ENCODE measurements at places on chromosomes 11 and 22.

- no peak for DNase-seq
Measured at GRCh38 chr22:39353346-39353745, 3.6 kb downstream of the SYNGR1 start.

DNA sequence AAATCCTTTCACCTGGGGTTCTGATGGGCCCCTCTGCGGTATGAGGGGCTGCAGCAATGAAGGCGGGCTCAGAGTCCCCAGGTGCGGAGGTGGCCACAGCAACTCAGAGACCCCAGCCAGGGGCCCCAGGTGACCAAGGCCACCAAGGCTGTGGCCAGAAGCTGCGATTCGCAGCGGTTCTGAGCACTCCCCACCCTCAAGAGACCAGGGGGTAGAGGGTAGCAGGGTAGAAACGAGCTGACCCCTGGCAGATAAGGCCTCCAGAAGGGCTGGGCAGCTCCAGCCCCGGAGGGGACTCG lies 948 bp downstream of the TNKS1BP1 start:
- DNase-seq: no peak

GRCh38 chr11:30553521-30554110 lies 32.5 kb downstream of the MPPED2 start:
- DNase-seq: no peak

DNA sequence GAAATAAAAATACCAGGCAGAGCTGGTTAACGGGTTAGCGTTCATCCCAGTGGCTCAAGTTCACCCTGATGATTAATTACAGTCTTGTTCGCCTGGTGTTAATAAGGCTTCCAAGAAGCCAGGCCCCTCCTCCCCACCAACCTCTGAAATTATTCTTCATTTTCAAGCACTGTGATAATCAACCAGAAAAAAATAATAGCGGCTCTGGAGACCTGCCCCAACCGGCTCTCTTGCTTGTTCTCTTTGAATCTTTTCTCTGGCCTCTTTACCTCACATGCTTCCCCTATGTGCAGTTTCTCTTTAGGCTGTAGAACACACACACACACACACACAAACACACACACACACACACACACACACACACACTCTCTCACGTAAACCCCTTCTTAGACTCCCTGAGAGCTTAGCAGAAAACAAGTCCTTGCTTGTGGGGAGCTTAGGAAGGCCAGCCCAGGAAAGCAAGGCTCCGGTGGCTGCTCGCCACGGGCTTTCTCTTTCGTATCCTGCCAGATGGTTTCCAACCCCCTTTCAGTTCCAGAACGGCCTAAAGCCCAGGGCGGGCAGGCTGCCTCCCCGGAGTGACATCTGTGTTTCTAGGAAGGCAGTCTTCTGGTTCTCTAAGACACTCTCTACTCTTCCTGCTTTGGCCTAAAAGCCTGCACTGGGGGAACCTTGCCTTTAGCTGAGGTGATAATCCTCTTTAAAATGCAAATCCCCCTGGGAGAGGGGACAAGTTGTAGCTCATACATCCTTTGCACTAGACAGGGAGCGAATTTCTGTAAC lies 106.4 kb upstream of the SESN3 start:
- DNase-seq: peak; percentile 86

DNA sequence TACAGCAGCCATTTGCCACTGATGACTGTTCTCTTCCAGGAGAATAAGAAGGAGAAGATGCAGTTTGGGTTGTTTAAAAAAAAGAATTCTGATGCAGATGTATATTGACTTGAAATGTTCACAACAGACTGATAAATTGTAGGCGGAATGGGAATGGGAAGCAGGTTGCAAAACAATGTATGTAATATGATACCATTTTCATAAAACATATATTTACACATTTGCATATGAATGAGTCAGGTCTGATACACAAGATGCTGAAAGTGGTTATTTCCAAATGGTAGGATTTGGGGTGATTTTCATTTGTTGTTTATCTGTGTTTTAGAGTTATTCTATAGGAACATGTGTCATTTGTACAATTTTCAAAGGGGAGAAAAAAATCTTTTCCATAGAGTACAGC lies 9.0 kb upstream of the RCN1 start:
- no peak for DNase-seq

GRCh38 chr22:36224245-36224644 lies 15.1 kb downstream of the APOL2 start:
- DNase-seq: no peak

GRCh38 chr11:132501356-132501755 lies 1030.9 kb downstream of the OPCML start:
- DNase-seq: no peak

DNA sequence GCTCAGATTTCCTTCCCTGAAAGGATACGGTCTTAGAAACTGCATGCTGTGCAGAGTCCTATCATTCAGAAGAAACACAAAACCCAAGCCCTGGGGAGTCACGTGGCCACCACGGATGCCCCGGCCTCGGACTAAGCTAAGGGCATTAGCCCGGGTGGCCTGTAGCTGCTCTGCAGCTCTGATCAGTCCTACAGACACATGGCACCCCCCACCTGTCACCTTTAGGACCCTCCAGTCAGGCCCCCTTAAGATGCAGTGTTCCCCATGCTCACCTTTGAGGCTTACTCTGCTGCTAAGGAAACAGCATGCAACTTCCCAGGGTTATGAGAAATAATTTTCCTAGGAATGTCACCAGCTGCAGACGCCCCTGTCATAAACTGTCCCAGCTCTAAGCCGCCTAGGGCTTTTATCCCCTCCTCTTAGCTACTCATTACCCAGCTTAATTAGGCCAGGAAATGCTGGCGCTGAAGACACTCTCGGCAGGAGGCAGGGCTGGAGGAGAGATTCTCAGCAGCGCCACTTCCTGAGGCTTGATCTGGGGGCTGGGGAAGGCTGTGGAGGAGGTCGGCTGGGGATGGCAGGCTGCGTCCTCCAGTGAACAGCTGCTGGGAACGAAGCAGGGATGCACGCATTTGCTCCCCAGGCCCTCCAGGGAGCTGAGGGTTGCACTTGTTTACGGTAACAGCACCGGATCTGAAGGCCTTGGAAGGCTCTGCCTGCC lies 47.2 kb upstream of the ADA2 start:
- peak; percentile 78 for DNase-seq

DNA sequence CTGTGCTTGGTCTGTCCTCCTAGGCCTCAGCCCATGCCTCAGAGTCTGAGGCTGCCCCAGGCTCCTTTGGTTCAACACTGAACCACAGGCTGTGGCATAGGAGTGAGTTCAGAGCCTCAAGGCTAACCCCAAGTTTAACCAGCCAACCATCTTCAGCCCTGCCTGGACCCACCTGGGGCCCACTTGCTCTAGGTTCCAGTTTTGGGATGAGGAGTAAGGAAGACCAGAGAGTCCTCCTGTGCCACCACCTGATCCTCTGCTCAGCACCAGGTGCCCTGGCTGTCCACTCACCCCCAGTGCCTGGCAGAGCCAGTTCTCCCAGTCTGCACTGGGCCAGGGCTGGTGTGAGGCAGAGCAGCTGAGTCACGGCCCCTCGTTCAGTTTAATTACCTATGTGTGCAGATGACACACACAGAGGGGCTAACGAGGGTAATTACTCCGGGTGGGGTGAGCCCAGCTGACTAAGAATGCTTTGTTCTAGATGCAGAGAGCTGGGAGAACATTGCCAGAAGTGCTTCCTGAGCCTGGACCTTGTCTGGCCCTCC lies 12.0 kb upstream of the TMPRSS13 start:
- DNase-seq: no peak

GRCh38 chr22:24867323-24868022 lies 61.5 kb downstream of the SGSM1 start:
- DNase-seq: no peak

DNA sequence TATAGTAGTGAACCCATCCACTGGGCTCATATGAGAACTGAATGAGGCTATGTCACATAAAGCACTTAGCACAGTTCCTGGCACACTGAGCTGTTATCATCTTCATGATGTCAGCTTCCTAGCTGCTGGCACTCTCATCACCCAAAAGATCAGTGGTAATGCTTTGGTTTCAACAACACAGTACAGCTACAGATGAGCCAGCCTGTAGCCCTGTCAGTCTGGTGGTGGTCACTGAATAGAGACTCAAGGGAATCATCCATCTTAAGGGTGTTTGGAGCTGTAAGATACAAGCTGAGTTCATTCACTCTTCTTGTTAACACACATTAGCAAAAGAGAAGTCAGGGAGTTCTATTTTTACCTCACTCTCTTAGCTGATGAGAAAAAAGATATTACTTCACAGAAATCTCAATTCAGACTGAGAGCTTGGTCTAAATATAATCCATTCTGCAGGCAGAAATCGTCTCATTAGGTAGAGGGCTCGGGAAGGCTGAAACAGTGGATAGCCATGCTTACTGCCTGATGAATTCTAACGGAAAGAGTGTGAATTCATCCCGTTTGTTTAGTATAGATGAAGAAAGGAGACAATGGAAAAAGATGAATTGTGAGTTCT lies 6.3 kb upstream of the SLC1A2 start:
- DNase-seq: no peak

DNA sequence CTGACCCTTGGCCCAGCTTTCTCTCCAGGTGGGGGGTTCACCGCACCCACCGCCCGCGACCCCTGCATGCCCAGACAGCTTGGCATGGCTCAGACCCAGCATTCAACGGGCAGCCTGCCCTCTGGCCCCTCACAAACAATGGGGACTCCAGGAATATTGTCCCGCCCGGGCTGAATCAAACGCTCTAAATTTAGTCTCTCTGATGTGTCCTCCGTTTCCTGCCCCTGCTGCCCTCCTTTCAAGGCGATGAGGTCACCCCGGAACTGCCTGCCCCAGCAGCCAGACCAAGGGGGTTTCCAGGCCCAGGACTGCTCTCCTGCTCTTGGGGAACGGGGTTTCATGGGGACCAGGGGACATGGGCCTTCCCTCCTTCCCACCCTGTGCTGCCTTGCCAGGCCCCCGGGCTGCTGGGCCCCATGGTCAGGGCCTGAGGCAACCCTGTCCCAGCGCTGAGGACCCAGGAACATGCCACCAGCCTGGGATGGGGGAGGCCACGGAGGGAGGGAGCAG lies 10.1 kb upstream of the PDGFB start:
- DNase-seq: no peak

GRCh38 chr22:45164270-45165088 lies 754 bp downstream of the NUP50 start:
- DNase-seq: no peak

- DNase-seq: peak; percentile 68
Measured at GRCh38 chr11:74683279-74683871, 47.9 kb downstream of the CHRDL2 start.

GRCh38 chr11:100575860-100576717 lies 111.0 kb upstream of the ARHGAP42 start:
- no peak for DNase-seq

DNA sequence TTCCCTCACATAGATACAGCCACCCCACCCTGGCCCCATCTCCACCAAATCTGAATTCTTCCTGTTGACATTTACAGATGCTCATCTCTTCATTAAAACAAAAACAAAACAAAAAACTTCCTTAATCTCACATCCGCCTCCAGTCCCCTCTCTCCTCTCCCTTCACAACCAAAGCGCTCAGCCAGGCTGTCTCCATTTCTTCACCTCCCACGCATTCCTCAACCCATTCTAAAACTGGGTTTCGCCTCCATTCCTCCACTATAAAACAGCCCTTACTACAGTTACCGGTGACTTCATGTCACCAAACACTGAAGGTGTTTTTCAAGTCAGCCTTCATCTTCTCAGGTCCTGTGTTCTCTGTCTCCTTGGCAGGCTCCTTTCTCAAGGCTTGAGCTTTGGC lies 9.6 kb downstream of the BACE1-AS start:
- no peak for DNase-seq

DNA sequence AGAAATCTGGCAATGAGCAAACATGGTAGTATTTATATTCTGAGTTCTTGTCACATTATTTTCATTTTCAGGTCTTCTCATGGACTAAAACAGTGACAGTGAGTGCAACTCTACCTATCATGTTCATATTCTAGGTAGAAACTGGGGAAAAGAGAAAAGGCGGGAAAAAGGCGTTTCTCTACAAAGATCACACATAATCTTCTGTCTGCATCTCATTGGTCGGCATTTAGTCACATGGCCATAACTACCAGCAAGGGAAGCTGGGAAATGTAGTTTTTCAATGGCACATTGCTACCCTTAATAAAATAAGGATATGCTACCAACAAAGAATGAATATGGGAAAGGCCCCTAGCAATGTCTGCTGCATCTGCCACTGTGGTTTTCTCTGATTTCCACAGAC lies 57.6 kb upstream of the B3GAT1 start:
- DNase-seq: no peak

- no peak for DNase-seq
Measured at GRCh38 chr11:134510233-134511040, 98.4 kb upstream of the B3GAT1 start.

DNA sequence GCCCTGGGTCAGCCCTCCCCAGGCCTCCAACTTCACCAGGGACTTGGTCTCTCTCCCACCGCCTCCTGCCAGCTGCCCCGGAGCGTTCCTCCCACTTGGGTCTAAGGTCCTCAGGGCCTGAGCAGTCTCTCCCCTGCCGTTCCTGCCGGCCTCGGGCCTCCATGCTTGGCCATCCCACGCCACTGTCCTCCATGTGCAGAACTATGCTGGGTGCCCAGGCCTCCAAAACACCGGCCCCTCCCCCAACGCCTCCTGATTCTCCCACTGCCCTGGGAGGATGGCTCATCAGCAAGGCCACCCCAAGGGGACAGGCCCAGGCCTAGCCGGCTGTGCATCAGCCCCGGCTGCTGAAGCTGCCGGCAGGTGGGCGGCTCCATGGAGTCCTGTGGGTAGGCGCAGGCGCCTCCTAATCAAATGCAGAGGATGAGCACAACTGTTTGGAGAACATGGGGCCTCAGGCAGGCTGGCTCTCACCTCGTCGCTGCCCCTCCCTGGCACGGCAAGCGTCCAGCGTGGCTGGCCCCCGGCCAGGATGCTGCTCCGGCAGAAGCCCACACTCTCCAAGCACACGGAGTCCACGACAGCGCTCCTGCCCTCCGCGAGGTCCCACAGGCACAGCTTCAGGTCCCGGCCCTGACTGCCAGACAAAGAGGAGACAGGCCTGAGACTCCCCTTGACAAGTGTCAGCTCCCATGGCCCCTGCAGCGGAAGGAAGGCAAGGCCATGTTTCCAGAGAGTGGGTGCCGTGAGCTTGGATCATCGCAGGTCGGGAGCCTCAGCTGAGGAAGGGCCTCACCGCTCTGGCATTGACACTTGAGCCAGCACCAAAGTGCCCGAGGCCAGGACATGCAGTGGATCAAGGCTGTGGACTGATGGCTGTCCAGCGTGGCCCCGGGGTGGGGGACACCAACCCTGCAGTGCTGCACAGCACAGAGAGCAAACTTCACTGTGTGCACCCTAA lies 42.6 kb downstream of the GNB1L start:
- peak; percentile 42 for DNase-seq

GRCh38 chr11:30365793-30366517 lies 43.1 kb downstream of the ARL14EP start:
- DNase-seq: no peak

- DNase-seq: no peak
Measured at GRCh38 chr11:19349340-19350025, 108.7 kb upstream of the E2F8 start.

GRCh38 chr11:57487021-57487778 lies 26.9 kb downstream of the RTN4RL2 start:
- DNase-seq: no peak

- no peak for DNase-seq
Measured at GRCh38 chr11:133934096-133934495, 22.7 kb downstream of the IGSF9B start.

GRCh38 chr22:19868773-19869471 lies 14.2 kb upstream of the GNB1L start:
- DNase-seq: no peak

GRCh38 chr11:27158456-27159334 lies 118.1 kb downstream of the BBOX1 start:
- DNase-seq: peak; percentile 51

GRCh38 chr11:34987617-34988016 lies 71.2 kb downstream of the PDHX start:
- no peak for DNase-seq
